Smooth muscle cell of the coronary artery (primary cell): ENCODE measurements at places on chromosomes 2 and 18. TPM values are rescaled to one million over a fixed set of nuclear protein-coding genes. Genes with fewer than 3 reads are reported as not detected.

The POTEI gene
- total RNA-seq, result not detected in 2 replicates

The CFAP210 gene
- not detected in 2 replicates for total RNA-seq

The IMPA2 gene
- 1.1 and 15.6 TPM in 2 replicates for total RNA-seq

The C1GALT1C1L gene
- total RNA-seq, result 0.12 and 0.30 TPM in 2 replicates

The XDH gene
- 0.12 and 0.15 TPM in 2 replicates for total RNA-seq

The HOXD12 gene
- total RNA-seq, result not detected in 2 replicates

The PSMA8 gene
- total RNA-seq, result not detected in 2 replicates

The SERPINB3 gene
- 2.3 TPM in 1 of 2 replicates, not detected in the other for total RNA-seq

The PTH2R gene
- 0.08 TPM in 1 of 2 replicates, not detected in the other for total RNA-seq

The NMUR1 gene
- total RNA-seq, result 0.23 TPM in 1 of 2 replicates, not detected in the other

The SLC8A1 gene
- total RNA-seq, result 23.1 and 25.4 TPM in 2 replicates

The BOD1L2 gene
- not detected in 2 replicates for total RNA-seq

The NLRC4 gene
- total RNA-seq, result not detected in 2 replicates

The DOCK10 gene
- 1.3 and 28.9 TPM in 2 replicates for total RNA-seq

The HAAO gene
- total RNA-seq, result 0.38 and 0.47 TPM in 2 replicates

The SNORC gene
- 0.59 and 0.83 TPM in 2 replicates for total RNA-seq

The MARCO gene
- not detected in 2 replicates for total RNA-seq

The FASTKD2 gene
- total RNA-seq, result 27.0 and 39.9 TPM in 2 replicates

The APCDD1 gene
- 0.15 and 10.5 TPM in 2 replicates for total RNA-seq

The CGREF1 gene
- total RNA-seq, result 4.9 and 15.8 TPM in 2 replicates

The CABYR gene
- total RNA-seq, result 2.0 and 3.4 TPM in 2 replicates

The AKAIN1 gene
- total RNA-seq, result not detected in 2 replicates

The INHBB gene
- total RNA-seq, result 0.08 and 0.70 TPM in 2 replicates

The FHOD3 gene
- 7.0 and 7.7 TPM in 2 replicates for total RNA-seq

The NRP2 gene
- 6.2 and 33.8 TPM in 2 replicates for total RNA-seq

The WNT6 gene
- total RNA-seq, result not detected in 2 replicates

The PARD6G gene
- total RNA-seq, result 0.75 and 2.3 TPM in 2 replicates

The CTAGE1 gene
- total RNA-seq, result 0.15 TPM in 1 of 2 replicates, not detected in the other

The IL1F10 gene
- total RNA-seq, result not detected in 2 replicates

The CFC1 gene
- not detected in 2 replicates for total RNA-seq

The ESPNL gene
- total RNA-seq, result 0.08 and 0.35 TPM in 2 replicates

The ATP6V1B1 gene
- total RNA-seq, result 0.45 and 0.94 TPM in 2 replicates

The BUB1 gene
- total RNA-seq, result 1.3 and 9.5 TPM in 2 replicates

The UBXN4 gene
- 50.7 and 59.9 TPM in 2 replicates for total RNA-seq

The POTEJ gene
- total RNA-seq, result not detected in 2 replicates

The IDH1 gene
- 123 and 125 TPM in 2 replicates for total RNA-seq

The ACSL3 gene
- 23.9 and 117 TPM in 2 replicates for total RNA-seq

The SERPINB10 gene
- not detected in 2 replicates for total RNA-seq

The SLC35F5 gene
- total RNA-seq, result 95.3 and 264 TPM in 2 replicates

The LYG1 gene
- not detected in 2 replicates for total RNA-seq

The ARL4C gene
- total RNA-seq, result 19.2 and 147 TPM in 2 replicates

The MC2R gene
- total RNA-seq, result not detected in 2 replicates

The DNAJC5G gene
- total RNA-seq, result not detected in 2 replicates

The TUBA4B gene
- total RNA-seq, result not detected in 2 replicates

The ACADL gene
- total RNA-seq, result 0.12 and 0.83 TPM in 2 replicates

The ATF2 gene
- 34.3 and 51.2 TPM in 2 replicates for total RNA-seq

The RTN4 gene
- 113 and 127 TPM in 2 replicates for total RNA-seq

The LCT gene
- under 0.01 TPM in 1 of 2 replicates, not detected in the other for total RNA-seq

The CCDC85A gene
- 2.8 TPM in 1 of 2 replicates, not detected in the other for total RNA-seq

The PARD3B gene
- total RNA-seq, result 4.1 and 19.1 TPM in 2 replicates

The REG3G gene
- total RNA-seq, result not detected in 2 replicates

The SLC9A4 gene
- total RNA-seq, result not detected in 2 replicates

The FSHR gene
- total RNA-seq, result not detected in 2 replicates

The SPC25 gene
- total RNA-seq, result 0.98 TPM in 1 of 2 replicates, not detected in the other
